ENCODE measurements at places on chromosomes 13 and 19.

GRCh38 chr19:13553880-13554400, 47.7 kb upstream of the CACNA1A start:
- no peak for DNase-seq

- DNase-seq: no peak
Observed at GRCh38 chr19:54104998-54105715, 2.5 kb downstream of the NDUFA3 start.

- DNase-seq: peak; percentile 72
Observed at GRCh38 chr19:3062165-3063105, at the start of gene TLE5. TLE5 (minus strand) TSS chr19:3062495; CDS start chr19:3062200, 295 bp downstream.

- DNase-seq: no peak
Observed at GRCh38 chr19:50821248-50821612, 2.4 kb downstream of the KLK1 start.

DNA sequence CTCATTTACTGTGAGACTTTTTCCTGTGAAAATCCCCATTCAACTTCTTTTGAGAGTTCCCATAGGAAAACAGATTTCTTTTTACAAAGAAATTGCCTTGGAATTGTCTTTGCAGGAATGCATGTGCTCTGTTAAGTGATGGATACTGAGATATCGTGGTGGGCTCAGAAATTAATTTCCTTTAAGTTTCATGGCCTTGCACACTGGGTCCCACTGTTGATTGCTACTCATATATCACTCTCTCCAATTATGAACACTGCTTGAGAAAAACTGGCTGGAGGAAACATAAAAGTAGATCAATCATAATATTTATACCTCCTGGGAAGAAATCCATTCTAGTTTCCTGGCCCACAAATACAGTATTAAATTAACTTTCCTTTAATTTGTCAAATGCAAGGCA, 131.3 kb downstream of the OXGR1 start:
- DNase-seq: no peak

DNA sequence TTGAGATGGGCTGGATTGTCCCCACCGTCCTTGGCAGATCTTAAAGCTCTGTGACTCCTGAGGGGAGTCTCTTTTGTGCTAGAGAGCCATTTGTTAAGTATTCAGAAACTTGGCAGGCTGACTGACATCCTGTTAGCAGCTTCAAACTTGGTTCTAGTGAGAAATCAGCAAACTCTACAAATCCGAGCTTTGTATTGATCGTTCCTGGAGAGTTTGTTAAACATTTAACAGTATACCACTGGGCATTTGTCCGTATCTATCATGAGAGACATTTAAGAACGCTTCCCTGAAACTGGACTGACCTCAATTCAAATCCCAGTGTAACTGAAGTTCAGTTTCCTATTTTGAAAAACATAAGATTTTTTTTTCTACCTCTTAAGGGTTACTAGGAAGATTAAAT, 3.1 kb downstream of the ATP12A start:
- no peak for DNase-seq

DNA sequence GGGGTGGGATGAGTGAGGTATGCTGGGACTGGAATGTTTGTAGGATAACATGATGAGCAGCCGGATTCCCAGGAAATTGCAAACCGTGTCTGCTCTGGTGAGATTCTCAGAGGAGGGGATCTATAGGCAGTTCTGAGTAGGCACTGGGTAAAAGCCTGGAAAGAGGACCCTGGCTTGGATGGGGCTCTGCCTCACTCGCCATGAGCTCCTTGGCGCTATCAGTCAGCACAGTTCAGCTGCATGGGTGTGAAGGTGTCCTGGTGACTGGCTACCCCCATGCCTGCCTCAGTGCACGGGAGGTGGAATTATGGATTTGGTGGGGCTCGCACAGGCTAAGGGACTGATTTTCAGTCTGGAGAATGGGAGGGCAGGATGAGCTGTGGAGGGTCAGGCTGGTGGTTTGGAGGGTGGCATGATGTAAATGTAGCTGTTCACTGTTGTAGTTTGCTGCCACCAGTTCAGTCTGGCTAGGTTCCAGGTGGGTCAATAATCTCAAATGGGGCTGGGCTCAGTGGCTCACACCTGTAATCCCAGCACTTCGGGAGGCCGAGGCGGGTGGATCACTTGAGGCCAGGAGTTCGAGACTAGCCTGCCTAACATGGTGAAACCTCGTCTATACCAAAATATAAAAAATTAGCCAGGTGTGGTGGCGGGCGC, 9.2 kb upstream of the ZNF627 start:
- no peak for DNase-seq

DNA sequence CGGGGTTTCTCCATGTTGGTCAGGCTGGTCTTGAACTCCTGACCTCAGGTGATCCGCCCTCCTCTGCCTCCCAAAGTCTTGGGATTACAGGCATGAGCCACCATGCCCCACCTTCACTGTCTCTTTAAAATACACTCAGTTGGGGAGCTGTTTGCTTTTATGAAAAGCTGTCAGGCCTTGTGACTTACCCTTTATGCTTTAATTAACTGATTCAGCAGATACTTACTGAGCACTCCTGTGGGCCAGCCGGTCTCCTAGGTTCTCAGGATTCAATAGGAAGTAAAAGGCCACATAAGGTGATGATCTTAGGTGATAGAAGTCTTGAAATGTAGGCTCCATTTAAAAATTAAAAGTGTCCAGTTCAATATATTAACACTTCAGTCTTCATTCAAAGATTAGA, 7.5 kb downstream of the UBAC2 start:
- DNase-seq: no peak

DNA sequence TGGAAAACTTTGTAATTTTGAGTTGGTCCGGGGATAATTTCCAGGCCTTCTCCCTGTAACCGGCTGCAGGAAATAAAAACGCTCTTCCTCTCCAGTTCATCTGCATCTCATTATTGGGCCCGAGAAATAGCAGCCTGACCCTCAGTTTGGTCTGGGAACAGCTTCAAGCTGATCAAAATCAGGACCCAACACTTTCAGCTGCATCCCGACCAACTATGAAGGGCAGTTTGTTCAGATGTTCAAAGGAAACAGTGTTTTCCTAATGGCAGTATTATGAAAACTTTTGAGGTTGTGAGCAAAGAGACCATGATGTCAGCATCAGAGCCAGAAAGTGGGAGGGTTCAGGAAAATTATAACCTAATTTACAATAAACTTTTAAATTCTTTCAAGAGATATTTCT, 35.7 kb downstream of the STK24 start:
- no peak for DNase-seq

DNA sequence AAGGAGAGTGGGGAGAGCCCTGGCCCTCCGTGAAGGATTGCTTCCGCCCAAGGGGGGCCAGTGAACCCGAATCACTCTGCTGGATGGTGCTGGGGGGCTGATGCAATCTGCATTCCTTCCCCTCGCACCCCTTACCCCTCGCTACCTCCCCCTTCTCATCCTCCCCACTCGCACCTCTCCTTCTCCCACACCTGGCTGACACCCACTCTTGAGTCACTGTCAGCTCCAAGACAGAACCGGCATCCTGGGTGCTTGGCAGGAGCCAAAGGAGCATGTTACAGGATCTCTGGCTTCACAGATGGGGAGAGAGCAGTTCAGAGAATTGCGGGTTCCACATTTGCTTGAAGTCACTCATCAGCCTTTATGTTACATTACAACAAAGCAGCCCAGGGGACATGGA, 125.9 kb upstream of the GJB6 start:
- no peak for DNase-seq

DNA sequence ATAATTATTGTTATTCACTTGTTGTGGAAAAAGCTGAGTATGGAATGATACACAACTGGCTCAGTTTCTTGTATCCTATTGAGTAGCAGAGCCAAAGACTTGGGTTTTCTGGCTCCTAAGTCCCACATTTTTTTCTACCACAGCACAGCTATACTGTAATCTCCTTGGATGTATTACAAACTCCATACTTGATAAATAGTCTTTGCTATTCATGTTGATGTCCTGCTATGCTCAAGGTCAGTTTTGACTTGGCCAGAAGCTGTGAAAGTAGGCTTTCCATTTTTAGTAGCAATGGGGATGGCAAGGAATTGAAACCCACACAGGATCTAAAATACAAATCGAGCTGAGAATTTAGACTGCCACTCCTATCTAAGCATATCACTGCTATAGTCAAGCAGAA, 79.1 kb downstream of the B3GLCT start:
- DNase-seq: no peak

GRCh38 chr13:43432958-43433357, 353.8 kb downstream of the ENOX1 start:
- no peak for DNase-seq

- no peak for DNase-seq
Observed at GRCh38 chr13:73228546-73228945, 169.7 kb downstream of the KLF5 start.

GRCh38 chr13:71499235-71499634, 367.8 kb downstream of the DACH1 start:
- DNase-seq: no peak

DNA sequence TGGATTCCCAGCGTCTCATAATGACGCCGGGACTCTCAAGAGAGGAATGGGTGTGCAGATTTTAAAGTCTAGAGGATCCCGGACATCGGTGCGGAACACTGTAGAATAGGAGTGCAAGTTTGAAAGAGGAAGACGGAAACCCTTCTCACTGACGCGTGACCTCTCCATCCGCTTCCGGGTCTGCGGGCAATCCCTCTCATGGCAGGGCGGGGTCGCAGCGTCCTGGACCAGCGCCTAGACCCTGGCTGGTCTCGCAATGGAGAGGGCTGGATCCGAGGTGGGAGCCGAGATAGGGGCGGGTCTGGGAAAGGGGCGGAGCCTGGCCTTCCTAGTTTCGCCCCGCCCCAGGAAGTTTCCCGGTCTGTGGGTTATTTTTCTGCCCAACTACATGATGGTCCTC, 4.6 kb upstream of the ZNF845 start:
- DNase-seq: no peak

GRCh38 chr13:73245246-73245645, 186.4 kb downstream of the KLF5 start:
- DNase-seq: no peak

- DNase-seq: no peak
Observed at GRCh38 chr19:2602391-2603181, 99.9 kb downstream of the GNG7 start.

DNA sequence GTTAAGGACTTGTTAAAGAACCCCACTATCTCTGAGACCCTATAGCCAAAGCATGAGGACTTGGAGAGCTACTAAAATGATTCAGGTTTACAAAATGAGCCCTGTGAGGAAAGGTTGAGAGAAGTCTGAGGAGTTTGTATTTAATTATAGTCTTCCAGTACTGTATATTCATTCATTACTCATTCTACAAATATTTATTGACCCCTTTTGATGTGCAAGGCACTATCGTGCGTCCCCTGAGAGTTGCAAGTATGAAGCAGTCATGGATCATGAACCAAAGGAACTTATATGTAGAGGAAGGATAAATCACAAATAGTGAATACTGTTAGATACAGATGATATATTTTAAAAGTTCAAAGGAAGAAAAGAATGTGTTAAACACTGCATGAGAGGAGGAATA, 84.4 kb downstream of the DNAJC15 start:
- no peak for DNase-seq
